H1 (cell line): ENCODE measurements at places on chromosomes 2 and 18. TPM values are rescaled to one million over a fixed set of nuclear protein-coding genes. Genes with fewer than 3 reads are reported as not detected.

The SP100 gene
- total RNA-seq = 0.33 and 1.1 TPM in 2 replicates

DNA sequence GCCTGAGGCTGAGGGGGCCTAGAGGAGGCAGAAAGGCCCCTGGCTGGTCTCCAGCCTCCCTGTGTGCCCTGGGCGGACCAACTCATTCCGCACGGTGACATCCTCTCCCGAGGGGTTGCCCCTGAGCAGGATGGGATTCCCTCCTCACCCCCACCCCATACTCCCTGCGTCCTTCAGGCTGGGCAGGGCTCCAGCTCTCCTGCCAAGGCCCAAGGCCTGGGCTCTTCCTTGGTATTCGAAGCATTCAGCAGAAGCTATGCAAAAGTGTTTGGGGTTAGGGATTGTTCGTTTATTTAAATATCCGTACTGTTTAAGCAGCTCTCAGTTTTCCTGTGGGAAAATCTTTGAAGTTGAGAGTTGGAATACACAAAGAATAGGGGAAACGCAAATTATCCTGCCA is 113.1 kb upstream of the RAB12 start:
- no peaks in the 10 kb centered on the region for H3K27me3 ChIP-seq
- no peak overlapping the region for H3K4me3 ChIP-seq
- H3K4me1 ChIP-seq = 0 out of 2 replicates have a peak, but pooled peaks cover 2% of the 10 kb centered on the region
- no peaks in the 10 kb centered on the region for H3K36me3 ChIP-seq

DNA sequence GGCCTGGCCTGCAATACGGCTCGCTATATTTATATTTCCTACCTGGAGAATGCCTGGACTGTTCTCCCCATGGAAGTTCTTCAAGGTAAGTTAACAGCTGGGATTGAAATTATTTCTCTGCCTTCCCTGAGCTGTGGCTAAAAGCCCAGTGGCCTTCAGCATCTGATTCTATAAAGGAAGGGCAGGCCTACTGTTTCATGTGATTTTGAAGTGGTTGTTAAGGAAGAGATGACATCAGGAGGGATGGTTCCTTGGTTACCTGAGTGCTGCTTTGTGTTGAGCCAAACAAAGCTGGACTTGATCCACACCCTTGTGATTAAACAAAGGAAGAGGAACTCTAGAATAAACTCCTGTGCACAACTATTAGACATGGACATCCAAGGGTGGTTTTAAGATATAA is 61.6 kb downstream of the MFSD6 start:
- H3K4me3 ChIP-seq = no peak overlapping the region
- no peak for DNase-seq

DNA sequence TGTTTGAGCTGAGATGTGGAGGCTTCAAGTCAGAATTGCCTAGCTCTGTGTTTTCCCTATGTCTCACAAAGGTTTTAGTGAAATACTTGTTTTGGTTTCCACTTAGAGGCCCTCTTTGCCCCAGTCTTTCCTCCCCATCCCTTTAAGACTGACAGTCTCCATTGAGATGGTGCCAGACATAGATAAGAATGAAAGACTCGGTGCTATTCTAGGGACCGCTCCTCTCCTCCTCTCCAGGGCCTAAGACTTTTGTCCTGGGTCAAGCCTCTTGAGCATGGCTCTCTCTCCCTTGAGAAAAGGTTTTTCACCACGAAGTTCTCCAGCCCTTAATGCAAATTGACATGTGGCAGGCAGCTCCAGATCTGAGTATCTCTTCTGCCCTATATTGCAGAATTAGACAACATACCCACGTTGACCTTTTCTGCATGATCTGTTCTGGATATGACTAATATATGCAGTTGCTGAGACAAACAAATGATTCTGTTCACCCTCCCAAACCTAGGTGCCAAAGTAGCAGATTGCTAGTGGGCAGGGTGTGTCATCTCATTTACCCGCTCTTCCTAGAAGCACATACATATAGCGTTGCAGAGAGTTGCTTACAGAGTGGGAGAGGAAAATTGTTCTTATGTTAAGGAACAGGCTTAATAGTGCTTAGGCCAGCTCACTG is 47.5 kb upstream of the ACSL3 start:
- no peak for DNase-seq
- no peaks in the 10 kb centered on the region for H3K4me1 ChIP-seq
- no peak overlapping the region for H3K4me3 ChIP-seq

DNA sequence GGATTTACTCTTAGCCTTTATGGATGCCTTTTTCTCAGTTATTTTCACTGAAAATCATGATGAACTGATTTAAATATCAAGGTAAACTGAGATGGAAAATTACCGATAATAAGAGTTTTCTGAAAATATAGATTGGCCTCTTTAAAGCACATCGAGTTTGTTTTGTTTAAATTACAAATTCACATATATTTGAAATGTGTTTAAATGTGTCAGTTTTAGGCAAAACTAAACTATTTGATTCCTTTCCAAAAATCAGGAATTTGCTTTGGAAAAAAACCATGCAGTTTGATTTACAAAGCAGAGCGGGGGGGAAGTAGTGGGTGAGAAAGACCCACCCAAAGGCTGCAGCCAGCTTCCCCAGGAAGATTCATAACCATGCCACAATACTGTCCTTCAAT is 52.0 kb upstream of the EML4 start:
- H3K27me3 ChIP-seq = no peaks in the 10 kb centered on the region
- H3K27ac ChIP-seq = no peak overlapping the region
- no peak for DNase-seq
- H3K4me1 ChIP-seq = peaks cover 4% of the 10 kb centered on the region; the same call in 1 of the 2 replicates
- no peaks in the 10 kb centered on the region for H3K36me3 ChIP-seq

GRCh38 chr2:207328944-207329386 is 163.2 kb upstream of the KLF7 start:
- H3K4me1 ChIP-seq = peaks cover 5% of the 10 kb centered on the region
- no peak overlapping the region for H3K27ac ChIP-seq
- no peak overlapping the region for H3K4me3 ChIP-seq
- no peaks in the 10 kb centered on the region for H3K27me3 ChIP-seq

GRCh38 chr2:12498704-12499103 is 218.0 kb upstream of the TRIB2 start:
- no peaks in the 10 kb centered on the region for H3K4me1 ChIP-seq
- H3K27ac ChIP-seq = no peak overlapping the region
- no peak overlapping the region for H3K4me3 ChIP-seq
- DNase-seq = no peak

GRCh38 chr18:24055878-24056277 is 41.3 kb downstream of the TTC39C start:
- no peaks in the 10 kb centered on the region for H3K36me3 ChIP-seq
- H3K27me3 ChIP-seq = no peaks in the 10 kb centered on the region
- H3K4me3 ChIP-seq = no peak overlapping the region
- H3K27ac ChIP-seq = no peak overlapping the region
- H3K4me1 ChIP-seq = peaks cover 2% of the 10 kb centered on the region; the same call in 1 of the 2 replicates

- no peaks in the 10 kb centered on the region for H3K36me3 ChIP-seq
- no peak overlapping the region for H3K27ac ChIP-seq
- no peaks in the 10 kb centered on the region for H3K4me1 ChIP-seq
- DNase-seq = no peak
Observed at GRCh38 chr18:8561123-8561910, 47.9 kb upstream of the RAB12 start.

- peak overlapping the region; percentile 74 for H3K4me3 ChIP-seq
- no peak for DNase-seq
- peaks cover 6% of the 10 kb centered on the region for H3K4me1 ChIP-seq
- H3K27me3 ChIP-seq = peaks cover 20% of the 10 kb centered on the region
- H3K27ac ChIP-seq = no peak overlapping the region
- no peaks in the 10 kb centered on the region for H3K36me3 ChIP-seq
Observed at GRCh38 chr2:221571551-221572218, 419 bp downstream of the EPHA4 start.

GRCh38 chr2:177078855-177079254 is 133.7 kb upstream of the HNRNPA3 start:
- DNase-seq = no peak
- no peaks in the 10 kb centered on the region for H3K36me3 ChIP-seq
- no peaks in the 10 kb centered on the region for H3K4me1 ChIP-seq
- H3K4me3 ChIP-seq = no peak overlapping the region

GRCh38 chr18:36843784-36844183 is 14.9 kb downstream of the KIAA1328 start:
- DNase-seq = no peak
- H3K27me3 ChIP-seq = no peaks in the 10 kb centered on the region
- no peaks in the 10 kb centered on the region for H3K36me3 ChIP-seq
- no peak overlapping the region for H3K4me3 ChIP-seq
- no peak overlapping the region for H3K27ac ChIP-seq

GRCh38 chr18:28063271-28063761 is 113.6 kb downstream of the CDH2 start:
- no peaks in the 10 kb centered on the region for H3K27me3 ChIP-seq
- no peak overlapping the region for H3K27ac ChIP-seq
- no peak overlapping the region for H3K4me3 ChIP-seq
- peaks cover 3% of the 10 kb centered on the region; the same call in 1 of the 2 replicates for H3K4me1 ChIP-seq
- H3K36me3 ChIP-seq = no peaks in the 10 kb centered on the region

- H3K27ac ChIP-seq = no peak overlapping the region
- no peak overlapping the region for H3K4me3 ChIP-seq
- H3K27me3 ChIP-seq = no peaks in the 10 kb centered on the region
- no peaks in the 10 kb centered on the region for H3K36me3 ChIP-seq
Observed at GRCh38 chr2:218003981-218004419, 1.2 kb upstream of the TNS1 start.

- no peaks in the 10 kb centered on the region for H3K4me1 ChIP-seq
- H3K27ac ChIP-seq = no peak within 1 kb of the TSS
Observed at GRCh38 chr18:60372596-60372995, at the start of gene MC4R. TSS of gene MC4R (minus strand) at chr18:60372775. CDS start at chr18:60372349, 426 bp downstream.

DNA sequence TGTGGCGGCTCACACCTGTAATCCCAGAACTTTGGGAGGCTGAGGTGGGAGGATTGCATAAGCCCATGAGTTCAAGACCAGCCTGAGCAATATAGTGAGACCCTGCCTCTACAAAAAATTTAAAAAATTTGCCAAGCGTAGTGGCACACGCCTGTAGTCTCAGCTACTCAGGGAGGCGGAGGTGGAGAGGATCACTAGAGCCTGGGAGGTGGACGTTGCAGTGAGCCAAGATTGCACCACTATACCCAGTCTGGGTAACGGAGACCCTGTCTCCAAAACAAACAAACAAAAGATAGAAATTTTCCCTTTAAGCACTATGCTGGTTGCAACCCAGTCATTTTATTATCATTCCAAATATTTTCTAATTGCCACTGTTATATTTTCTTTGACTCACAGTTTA is 32.3 kb downstream of the NPHP1 start:
- no peaks in the 10 kb centered on the region for H3K36me3 ChIP-seq
- H3K27me3 ChIP-seq = no peaks in the 10 kb centered on the region
- no peak overlapping the region for H3K27ac ChIP-seq
- DNase-seq = no peak
- H3K4me3 ChIP-seq = no peak overlapping the region

GRCh38 chr18:21489119-21489750 is 111.3 kb downstream of the ESCO1 start:
- no peaks in the 10 kb centered on the region for H3K4me1 ChIP-seq
- no peaks in the 10 kb centered on the region for H3K36me3 ChIP-seq
- H3K27ac ChIP-seq = no peak overlapping the region
- DNase-seq = peak; percentile 29
- H3K27me3 ChIP-seq = no peaks in the 10 kb centered on the region; the same call in 1 of the 2 replicates

DNA sequence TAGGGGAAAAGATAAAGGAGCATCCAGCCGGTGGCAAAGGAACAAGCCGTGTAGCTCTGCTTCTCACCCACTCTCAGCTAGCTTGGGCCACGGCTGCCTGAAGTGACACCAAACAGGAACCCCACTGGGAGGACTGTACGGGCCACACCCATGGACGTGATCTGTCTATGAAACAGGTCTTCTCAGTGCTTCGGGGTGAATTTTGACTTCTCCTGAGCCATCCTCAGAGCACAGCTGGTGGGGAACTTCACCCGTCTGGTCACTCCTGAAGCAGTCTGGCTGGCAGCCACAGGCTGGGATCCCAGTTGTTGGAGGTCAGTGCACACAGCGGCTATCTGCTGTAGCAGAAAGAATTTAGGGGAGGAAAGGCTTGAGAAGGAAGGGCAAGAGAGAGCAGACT is 223.8 kb downstream of the FAM210A start:
- DNase-seq = no peak
- no peaks in the 10 kb centered on the region for H3K36me3 ChIP-seq
- H3K27ac ChIP-seq = no peak overlapping the region
- H3K4me1 ChIP-seq = peaks cover 11% of the 10 kb centered on the region
- no peaks in the 10 kb centered on the region; the same call in 1 of the 2 replicates for H3K27me3 ChIP-seq
